ENCODE measurements at places on chromosomes 5 and 9.

DNA sequence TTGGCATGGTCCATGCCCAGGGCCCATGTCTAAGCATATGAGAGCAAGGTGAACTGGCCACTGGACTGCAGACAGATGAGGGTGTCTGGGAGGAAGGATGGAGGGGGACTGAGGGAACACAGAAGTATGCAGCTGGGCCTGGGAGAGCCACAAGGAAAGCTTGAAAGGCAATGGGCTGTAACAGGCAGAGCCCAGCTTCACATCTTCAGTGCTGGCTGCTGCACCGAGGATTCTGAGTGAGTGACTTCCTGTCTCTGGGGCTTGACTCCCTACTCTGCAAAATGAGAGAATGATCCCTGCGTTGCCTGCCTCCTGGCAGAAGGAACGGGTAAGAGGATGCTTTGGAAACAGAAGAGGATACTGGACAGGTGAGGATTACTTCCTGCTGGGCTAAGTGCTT, 29.0 kb downstream of the COL15A1 start:
- DNase-seq, result no peak

GRCh38 chr5:137320056-137321045, 178.8 kb downstream of the SPOCK1 start:
- no peak for DNase-seq

DNA sequence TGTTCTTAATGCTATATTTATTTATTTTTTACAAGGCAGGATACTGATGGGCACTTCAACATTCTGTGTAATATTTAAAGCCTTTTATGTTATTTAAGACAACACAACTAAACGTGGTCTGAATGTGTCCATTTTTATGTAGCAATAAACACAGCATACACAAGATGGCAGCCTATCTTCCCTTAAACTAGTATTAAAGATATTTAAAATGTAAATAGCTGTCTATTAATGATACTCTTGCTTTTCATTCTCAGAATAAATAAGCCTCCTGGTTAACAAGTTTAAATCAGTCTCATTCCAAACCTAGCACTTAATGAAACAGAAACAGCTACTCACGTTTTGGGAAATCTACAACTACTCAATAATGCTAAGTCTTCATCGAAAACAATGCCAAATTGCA, 315.7 kb downstream of the MCTP1 start:
- no peak for DNase-seq

DNA sequence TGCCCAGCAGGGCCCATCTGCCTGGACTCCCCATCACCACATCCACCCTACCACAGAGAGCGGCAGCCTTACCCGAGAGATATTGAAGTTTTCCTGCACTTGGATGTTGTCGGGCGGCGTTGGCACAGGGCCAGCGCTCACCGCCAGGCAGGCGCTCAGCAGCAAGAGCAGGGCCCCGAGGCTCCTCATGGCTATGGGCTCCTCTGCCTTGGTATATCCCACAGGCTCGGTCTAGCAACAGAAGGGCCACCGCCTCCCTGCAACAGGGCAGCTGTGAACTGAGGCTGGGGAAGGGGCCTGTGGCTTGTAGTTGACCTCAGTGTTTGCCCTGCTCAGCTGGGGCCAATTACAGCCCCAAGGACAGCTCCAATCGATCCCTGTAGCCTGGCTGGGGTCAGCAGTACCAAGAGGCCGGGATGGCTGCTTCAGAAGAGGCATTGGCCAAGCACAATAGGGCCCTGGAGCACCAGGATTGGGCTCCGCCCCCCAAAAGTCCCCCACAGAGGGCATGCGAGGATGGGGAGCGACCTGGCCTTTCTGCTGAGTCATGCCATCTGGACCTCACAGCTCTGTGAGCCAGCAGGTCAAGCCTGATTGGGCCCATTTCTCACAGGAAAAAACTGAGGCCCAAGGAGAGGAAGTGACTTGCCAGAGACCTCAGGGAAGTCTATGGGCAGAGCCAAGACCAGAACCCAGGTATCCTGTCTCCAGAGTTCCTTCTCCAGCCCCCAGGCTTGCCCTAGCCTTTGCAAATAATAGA, at the start of gene AMBP:
TSS of gene AMBP (minus strand) at position 280 of the 760 bp plus-strand sequence. CDS start at position 189, 91 bp downstream.
- DNase-seq, result no peak

- no peak for DNase-seq
Observed at GRCh38 chr5:100175346-100175745, 359.8 kb upstream of the FAM174A start.

DNA sequence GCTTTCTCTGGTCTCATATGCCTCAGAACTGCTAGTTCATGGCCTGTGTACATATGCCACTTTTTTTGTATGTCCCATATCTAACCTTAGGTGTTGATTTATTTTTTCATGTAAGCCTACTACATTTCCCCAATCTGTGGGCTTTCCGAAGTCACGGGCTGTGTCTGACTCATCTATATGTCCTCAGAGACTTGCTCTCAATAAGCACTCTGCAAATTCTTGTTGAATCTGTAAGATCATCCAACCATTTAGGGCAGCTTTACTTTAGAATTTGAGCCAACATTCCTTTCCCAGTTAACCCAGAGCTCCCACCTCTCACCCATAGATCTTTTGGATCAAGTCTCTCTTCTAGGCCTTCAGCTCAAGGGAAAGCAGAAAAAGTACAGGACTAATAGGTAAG, 263.4 kb downstream of the SEC61B start:
- DNase-seq, result no peak

DNA sequence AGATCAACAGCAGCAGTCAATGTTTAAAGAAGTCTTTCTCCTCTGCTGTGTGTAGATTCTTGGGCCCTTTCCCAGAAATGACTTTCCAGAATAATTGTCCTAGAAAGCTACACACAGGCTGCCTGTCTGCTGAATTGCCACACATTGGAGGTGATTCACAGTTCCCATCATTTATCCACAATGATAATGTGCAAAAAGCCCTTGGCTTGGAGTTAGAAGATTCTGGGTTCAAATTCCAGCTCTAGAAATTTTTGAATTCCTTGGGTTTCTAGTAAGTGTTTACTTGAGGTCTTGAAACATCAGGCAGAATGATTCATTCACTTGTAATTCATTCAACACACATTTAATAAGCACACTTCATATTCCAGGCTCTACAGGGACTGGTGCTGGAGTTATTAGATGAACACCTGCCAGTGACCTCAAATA, 28.6 kb upstream of the EPB41L4B start:
- DNase-seq, result no peak

DNA sequence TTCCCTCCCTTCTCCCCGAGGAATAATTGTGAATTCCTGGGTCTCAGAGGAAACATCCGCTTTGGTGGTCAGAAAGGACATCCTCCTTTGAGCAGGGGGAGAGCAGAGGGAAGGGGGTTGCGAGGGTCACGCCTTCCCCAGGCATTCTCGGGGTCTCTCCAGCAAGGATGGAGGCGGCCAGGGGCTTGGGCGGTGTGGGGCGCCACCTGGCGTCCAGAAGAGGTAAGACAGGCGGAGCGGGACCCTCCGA, 129.1 kb downstream of the KCNIP1 start:
- DNase-seq, result peak; percentile 25

DNA sequence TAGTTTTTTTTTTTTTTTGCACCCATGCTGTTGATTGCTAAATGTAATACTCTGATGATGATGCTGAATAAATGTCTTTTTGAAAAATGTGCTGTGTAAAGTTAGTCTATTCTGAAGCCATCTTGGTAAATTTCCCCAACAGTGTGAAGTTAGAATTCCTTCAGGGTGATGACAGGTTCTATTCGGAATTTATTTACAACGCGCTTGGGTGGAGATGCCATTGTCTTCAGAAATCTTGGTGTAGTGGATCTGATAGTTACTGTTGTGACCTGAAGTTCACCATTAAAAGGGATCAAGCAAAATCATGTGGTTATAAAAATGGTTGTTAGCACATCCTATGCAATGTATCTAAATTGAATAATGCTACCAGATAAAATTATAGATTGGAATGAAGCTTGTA, 36.3 kb upstream of the DMRT1 start:
- DNase-seq, result no peak

DNA sequence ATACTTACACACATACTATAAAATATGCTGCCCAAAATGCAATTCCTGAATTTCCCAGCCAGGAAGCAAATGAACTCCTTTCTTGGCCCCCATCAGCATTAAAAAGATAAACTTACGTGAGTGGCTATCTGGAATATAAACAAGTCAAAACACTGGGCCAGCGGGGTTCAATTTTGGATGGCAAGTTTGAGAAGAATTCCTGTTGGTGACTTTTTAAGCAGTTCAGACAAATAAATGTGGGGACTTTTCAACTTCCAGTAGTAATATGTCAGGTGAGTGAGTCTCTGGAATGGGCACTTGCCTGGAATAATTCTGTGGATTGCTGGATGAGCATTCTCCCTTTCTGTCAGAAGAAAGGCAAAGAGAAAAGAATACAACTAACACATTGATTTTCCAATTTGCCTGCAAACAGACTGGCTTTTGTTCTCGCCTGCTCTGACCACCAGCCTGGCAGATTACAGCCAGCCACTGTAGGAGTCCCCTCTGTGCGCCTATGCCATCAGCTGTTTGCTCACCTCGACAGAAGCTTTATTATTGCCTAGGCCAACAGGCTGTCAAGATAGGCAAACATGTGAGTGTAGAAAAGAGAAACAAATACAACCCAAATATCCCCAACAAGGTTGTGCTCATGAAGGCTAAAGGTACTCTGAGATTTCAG, 78.6 kb downstream of the MRPS27 start:
- DNase-seq, result no peak

DNA sequence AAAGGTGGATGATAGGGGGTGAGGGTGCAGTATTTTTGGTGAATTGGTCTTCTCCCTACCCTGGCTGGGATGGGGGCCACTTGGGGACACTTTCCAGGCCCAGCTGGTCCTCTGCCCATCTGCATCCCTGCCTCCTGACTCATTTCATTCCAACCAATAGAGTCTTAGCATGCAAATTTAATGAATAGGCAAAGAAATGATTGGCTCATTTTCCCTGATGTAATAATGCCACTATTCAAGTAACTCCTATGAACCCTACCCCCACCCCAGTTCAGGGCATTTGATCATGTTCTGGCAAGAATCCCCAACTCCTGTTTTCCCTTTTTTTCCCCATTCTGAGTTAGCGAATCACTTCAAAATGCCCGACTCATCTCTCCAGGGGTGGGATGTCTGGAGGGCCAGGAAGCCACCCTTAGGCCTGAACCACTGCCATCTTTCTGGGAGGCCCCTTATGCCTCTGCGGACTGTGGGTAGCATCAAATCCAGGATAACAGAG, 56.7 kb downstream of the PCDH1 start:
- DNase-seq, result no peak

- no peak for DNase-seq
Observed at GRCh38 chr5:155008669-155009068, 4.9 kb upstream of the KIF4B start.

- DNase-seq, result no peak
Observed at GRCh38 chr5:119367502-119368237, 11.9 kb downstream of the TNFAIP8 start.

DNA sequence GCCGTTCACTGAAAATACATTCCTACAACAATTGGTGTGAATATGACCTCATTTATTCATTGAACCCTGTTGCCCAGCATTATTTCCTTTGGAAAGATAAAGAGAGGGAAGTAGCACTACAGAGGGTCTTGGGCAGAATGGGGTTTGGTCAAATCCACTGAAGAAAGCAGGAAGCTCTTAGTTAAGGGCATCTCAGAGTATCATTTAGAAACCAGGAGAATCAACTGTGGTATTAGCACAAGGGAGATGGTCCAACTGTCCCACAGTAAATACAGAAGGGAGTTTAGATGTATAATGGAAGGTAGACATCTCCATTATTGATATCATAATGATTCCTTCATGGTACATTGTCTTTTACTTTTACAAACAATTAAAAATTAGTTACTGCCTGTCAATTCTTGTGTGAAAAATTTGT, 47.1 kb downstream of the LIX1 start:
- no peak for DNase-seq

DNA sequence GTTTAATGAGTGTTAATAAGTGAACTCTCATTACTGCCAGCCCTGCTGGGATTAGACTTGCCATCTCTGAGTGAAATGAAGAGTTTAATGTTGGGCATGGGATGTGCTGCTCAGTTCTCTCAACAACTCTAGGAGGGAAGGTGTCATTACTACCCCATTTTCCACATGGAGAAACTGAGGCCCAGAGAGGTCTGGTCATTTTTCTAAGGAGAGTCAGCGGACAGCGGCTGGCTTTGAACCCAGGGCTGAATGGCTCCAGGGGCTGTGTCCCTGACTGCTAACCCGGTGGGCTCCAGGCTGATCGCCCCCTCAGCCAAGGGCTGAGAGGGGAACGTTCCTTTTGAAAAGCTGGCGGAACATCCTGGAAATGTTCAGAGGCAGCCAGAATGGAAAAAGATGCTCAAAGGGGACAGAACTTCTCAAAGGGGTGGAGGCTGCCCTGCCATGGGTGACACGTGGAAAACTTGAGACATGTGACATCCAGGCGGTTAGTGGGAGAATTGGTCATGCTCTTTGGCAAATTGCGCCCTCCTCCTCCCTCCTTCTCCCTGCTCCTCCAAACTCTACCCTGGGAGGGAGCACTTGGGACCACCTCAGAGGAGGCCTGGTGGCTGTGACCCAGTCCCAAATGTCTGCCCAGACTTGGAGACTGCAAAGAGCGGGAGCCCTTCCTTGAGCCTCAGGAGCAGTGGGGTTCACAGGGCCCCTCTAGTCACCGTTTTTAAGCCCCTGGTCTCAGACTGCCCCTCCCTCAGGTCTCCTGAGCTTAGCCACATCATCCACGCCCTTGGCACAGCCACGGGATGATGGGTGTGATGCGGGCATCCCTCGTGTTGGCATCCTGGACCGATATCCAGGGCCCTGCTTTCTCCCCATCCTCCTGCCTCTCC, 28.7 kb downstream of the DNM1 start:
- DNase-seq, result no peak

- DNase-seq, result no peak
Observed at GRCh38 chr5:175616083-175616482, 41.8 kb upstream of the HRH2 start.

DNA sequence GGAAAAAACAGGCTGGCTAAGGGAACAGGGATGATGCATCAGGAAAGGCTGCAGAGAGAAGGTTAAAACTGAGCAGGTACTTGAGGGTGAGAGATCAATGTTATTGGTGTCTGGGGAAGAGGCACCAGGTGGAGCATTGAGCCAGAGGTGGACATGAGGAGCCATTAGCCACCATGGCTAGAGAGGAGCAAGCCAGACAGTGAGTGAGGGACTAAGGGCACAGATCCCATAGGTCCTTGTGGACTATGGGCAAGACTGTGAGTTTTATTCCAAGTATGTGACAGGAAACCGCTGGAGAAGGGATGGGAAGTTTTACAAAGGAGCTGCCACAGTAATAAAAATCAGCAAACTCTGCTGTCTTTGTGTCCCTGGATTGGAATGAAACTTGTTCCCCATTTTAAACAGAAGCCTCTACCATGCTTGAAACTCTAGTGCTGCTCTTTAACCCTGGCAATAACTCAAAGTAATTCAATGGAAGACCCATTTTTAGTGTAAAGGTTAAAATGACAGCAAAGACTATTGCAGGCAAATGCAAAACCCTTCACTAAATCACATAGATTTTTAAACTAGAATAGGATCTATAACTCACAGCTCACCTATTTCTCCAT, 349.8 kb downstream of the ENC1 start:
- DNase-seq, result no peak
